ENCODE measurements at places on chromosomes 6 and 20.
A peak's percentile ranks its signal among the peaks of the same experiment; 100 is the strongest.

DNA sequence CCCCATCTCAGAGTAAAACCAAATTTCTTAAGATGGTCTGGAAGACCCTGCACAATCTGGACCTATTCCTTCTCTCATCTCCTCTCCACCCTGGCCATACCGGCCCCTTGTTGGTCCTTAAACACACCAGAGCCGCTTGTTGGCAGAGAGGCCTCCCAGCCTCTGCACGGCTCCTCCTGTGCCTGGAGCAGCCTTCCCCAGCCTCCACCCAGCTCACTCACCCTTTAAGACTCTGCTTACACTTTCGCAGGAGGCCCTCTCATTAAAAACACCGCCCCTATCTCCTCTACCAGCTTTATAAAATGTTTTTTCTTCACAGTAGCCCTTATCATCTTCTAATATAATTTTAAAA, 49.8 kb downstream of the BANF2 start:
- no peak for DNase-seq

DNA sequence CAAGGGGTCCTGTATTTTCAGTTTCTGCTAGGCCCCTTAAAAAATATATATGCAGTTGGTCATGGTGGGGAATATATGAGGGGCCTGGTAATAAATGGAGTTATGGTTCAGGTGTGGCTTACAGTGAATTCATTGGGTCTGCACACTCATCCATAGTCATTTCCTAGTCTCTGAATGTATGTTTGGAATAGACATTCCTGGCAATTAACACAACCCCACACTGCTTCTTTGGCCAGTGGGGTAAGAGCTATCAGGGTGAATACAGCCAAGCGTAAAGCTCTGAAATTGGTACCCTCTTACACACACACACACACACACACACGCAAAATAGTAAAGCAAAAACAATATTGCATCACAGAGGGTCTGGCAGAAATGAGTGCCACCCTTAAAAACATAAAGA, 56.5 kb downstream of the QRSL1 start:
- DNase-seq: no peak

- DNase-seq: no peak
These were observed 644.4 kb downstream of the CBLN4 start for GRCh38 chr20:55360895-55361294.

DNA sequence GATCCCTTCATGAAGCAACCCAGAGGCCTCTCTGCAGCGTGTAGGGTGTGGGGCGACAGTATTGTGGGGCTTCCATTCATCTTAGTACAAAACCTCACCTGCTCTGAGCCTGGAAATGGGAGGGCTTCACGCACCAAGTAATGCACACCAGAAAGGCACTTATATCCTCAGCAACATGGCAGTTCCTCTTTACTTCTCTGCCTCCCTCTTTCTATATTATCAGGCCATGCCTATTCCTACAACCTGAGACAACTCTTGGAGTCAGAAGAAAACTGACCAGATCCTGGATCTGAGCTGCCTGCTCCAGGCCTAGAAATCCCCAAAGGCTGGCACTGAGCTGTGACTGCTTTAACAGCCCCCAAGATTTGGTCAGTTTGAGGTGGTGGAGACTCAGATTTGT, 7.6 kb upstream of the ZNF76 start:
- DNase-seq: no peak

GRCh38 chr20:18009116-18009515, 40.3 kb downstream of the MGME1 start:
- no peak for DNase-seq

DNA sequence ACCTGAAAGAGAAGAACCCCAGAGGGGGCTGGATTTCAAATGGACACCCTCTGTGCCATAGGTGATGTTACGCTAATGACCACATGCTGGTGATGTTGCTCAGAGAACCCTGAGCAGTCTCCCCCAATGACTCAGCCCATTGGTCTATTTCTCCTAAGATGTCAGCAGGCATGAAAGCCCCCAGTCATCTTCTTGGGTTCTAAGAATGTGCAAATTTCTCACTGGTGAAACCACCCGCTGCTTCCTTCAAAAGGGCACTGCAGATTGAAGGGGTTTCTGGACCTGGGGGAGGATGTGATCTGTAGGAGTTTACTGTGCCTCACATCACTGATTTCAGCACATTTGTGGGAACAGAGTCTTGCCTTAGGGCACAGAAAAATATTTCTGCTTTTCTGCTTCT, 298.4 kb upstream of the MOCS1 start:
- no peak for DNase-seq

GRCh38 chr6:45613656-45614055, 235.9 kb upstream of the SUPT3H start:
- DNase-seq: no peak

DNA sequence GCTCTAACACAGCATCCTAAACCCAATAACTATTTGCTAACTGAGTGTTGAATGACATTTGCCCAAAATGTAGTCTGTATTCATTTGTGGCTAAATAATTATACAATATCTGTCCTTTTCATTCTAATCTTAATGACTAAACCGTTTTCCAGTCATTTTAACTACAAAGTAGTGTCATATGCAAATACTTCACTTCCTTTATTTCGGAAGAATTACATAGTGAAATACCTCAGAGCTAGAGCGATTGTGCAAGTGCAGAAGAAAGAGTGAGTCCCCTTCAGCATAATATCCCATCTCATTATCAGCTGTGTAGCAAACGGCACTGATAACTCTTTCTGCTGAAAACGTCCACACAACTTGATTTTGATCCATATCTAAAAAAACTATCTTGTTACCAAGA, 66.2 kb downstream of the ROS1 start:
- DNase-seq: no peak

GRCh38 chr6:105211831-105212230, 32.0 kb upstream of the POPDC3 start:
- no peak for DNase-seq

DNA sequence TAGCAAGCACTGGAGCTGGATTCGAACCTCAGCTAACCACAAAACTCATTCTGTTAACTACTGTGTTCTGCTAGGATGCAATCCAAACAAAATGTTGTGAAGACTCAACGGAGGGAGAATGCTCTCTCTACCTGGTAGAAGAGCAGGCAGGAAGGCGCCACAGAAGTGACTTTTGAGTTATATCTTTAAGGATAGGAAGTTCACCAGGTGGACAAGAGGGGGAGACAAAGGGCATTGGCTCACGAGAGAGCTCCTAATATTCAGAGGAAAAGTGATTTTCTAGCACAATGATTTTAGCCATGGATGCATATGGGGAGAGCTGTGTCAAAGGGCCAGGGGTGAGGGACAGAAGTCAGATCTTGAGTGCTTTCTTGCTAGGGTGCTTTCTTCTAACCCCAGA, 108.4 kb upstream of the MAFB start:
- DNase-seq: no peak

DNA sequence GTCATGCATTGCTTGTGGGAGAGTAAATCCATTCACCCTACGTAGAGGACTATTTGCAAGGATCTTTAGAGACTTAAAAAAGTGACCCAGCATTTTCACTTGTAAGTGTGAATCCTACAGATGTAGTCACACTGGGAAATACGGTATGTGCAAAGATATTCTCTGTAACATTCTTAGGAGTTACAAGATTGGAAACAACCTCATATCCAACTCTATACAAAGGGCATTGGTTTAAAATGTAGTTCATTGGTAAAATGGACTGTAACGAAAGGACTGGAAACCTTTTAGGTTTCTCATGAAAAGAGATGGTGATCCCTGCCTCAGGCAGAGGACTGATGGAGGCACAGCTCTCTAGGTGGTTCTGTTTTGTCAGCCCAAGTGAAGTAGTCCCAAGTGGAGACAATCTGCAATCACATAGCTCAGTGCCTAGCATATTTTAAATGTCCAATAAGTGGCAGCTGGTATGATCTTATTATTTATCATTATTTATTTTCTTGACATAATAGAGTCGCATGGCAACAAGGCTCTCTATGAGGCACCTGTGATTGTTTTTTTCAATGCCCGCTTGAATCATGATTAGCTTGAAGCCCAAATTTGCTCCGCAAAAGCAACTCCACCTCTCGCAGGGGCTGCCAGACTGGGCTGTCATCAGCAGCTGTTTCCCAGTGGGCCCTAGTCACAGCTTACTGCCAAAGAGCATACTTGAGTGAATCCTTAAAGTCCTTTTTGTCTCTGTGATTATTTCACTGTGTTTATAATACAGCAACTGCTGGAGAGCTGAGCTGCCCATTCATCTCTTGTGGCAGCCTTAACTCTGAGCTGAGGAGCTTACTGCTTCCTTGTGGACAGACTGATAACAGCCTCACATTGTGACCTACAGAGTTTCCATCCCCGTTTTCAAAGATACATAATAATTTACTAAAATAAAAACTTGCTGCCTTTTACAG, 19.8 kb upstream of the ENPP1 start:
- DNase-seq: no peak

- DNase-seq: peak; percentile 53
These were observed 97.8 kb downstream of the ANKS1A start for GRCh38 chr6:34986845-34987246.

- no peak for DNase-seq
These were observed 87.8 kb upstream of the EXOC2 start for GRCh38 chr6:780706-781105.

- DNase-seq: no peak
These were observed 137.0 kb upstream of the SULF2 start for GRCh38 chr20:47922269-47922668.

DNA sequence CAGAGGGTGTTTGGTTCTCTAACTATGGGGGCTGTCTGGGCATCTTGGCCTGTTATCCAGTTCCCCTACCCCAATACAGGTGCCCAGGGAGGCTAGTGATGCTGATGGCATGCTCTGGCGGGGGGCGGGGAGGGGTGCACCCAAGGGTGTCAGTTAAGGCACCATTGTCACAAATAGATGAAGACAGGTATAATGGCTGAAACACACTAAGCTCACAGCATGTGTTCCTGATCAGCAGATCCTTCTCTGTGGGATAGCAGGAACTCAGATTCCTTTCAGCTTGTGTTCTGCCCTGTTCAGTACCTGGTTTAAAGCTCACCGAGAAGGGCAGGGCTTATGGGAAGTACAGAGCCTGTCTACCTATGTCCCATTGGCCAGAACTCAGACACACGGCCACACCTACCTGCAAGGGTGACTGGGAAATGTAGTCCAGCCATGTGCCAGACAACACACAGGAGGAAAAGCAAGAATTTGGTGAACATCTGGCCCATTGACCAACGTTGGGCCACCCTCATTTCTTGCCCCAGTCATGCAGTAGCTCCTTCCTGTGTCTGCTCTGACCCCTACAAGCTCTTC, 3.4 kb upstream of the RSPO4 start:
- DNase-seq: peak; percentile 22

DNA sequence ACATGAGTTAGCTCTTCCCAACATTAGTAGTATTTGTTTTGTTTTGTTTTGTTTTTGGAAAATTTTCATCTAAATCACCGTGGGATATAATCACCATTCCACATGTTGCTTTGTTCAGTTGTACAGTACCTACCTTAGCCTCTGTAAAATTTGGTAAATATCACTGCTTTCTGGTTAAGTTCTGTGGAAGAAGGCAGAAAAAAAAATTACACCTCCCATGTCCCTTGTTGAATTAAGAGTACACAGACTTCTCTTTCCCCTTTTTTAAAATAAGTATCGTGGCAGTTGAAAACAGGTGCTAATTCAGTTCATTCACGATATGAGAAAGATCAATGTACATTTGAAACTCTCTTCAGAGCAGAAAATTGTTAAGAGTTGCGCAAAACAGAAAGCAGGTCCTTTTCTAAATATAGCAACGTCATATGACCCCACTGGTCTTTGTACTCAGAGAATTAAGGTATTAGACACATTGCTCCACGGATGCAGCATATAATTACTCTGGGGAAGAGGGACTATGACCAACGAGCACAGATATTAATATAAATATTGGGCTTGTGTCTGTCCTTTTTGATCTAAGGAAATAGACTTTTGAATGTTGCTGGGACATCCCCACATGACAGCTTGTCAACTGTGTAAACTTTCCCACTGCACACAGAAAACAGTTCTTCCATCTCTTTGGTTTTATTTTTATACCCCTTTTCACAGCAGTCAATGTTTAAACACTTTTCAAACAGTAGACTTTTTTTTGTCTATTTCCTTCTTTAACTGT, 58.6 kb upstream of the ZNF217 start:
- DNase-seq: no peak

DNA sequence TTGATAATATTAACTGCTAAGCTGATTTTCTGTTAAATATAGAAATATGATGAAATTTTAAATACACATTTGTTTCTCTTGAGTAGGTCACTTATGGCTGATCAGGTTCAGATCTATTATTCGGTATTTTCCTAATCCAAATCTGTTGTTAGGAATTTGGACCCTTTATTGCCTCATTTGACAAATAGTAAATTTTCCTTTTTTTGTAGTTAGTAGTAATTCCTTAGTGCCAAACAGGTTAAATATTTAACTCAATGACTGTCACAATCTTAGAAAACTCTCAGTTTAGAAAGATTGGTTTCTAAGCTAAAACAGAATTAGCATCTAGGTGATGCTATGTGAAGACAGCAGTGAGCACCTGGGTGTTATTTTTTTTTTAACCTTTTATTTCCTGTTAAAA, 1598.9 kb downstream of the KHDRBS2 start:
- DNase-seq: no peak

DNA sequence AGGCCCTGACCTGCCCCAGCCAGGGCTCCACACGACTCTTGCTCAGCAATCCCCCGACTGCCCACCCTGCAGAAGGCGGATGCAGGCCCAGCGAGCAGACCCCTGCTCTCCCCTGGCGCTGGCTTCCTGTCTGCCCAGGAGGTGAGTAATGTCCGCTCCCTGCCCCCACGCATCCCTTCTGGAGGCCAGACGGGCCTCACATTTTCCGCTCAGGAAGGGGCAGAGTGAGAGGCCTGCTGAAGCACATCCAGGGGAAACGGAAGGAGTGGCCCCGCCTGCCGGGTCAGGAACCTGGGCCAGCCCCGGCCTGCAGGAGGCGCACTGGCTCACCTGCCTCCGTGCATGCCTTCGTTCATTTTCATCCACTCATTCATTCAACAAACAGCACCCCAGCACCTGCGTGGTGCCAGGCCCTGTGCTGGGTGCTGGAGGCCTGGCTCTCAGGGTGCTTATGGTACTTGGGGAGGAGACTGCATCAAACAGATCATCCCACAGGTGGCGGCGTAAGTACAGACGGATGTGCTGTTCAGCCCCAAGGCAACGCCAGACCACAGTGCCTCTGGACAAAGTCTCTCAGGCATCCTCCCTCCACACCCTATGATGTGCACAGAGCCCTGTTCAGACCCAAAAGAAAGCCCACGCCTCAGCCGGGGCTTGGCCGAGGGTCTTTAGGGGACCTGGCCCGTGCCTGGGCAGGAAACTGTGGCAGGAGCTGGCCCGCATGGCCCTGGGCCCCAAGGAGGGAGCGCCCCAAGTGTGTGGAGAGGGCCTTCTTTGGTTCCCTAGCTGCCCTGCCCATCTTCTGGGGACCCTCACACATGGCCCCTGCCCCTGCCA, 112.1 kb downstream of the ASXL1 start:
- no peak for DNase-seq

GRCh38 chr6:163533443-163533842, 118.9 kb downstream of the QKI start:
- DNase-seq: no peak

- no peak for DNase-seq
These were observed 734 bp upstream of the OGFRL1 start for GRCh38 chr6:71287926-71288227.

All from stimulated activated CD4-positive, alpha-beta T cell treated with anti-CD3 and anti-CD28 coated beads, Interleukin-1b, Interleukin-23, amount 100 ng/mL, for 48 hours (primary cell).